Skeletal muscle cell (primary cell): ENCODE measurements at places on chromosomes 6 and 20.

- DNase-seq, result no peak
These were observed 8.6 kb downstream of the ULBP2 start for GRCh38 chr6:149950423-149950822.

DNA sequence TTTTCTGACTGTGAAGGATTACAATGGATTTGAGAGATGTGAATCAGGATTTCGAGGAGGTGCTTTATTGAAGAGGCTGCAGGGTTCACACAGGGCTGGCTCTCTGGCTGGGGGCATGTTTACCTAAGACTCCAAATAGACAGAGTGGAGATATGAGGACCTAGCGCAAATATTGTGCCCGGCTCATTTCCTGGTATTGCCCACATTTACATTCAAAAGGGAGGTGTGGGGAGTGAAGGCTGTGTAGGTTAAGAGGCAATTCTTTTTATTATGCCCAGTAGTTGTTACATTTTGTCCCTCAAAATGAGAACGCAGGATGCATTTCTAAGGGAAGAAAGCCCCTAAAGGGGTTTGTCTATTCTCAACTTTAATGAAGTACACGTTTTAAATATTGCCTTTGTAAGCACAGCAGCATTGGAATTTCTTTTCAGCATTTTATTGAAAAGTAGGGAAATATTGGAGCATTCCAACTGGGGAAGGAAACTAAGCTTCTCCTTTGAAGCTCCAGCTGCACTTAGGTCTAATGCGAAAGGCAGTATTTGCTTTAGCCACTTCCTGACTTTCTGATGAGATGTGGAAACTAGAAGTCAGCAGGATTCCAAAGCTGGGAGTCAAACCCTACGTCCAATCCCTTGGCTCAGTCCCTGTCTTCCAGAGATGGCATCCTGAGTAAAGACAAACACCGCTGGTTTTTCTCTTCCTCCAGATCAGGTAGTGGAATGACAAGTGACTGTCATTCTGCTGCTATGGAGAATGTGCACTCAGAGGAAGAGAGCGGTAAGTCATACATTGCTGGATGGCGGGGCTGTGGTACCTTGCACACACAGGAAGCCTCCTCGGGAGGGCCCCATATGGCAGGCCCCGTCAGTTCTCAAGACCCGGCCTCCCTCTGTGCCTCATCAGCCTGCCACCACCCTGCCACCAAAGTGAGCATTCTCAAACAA, 70.7 kb downstream of the MYB start:
- no peak for DNase-seq

DNA sequence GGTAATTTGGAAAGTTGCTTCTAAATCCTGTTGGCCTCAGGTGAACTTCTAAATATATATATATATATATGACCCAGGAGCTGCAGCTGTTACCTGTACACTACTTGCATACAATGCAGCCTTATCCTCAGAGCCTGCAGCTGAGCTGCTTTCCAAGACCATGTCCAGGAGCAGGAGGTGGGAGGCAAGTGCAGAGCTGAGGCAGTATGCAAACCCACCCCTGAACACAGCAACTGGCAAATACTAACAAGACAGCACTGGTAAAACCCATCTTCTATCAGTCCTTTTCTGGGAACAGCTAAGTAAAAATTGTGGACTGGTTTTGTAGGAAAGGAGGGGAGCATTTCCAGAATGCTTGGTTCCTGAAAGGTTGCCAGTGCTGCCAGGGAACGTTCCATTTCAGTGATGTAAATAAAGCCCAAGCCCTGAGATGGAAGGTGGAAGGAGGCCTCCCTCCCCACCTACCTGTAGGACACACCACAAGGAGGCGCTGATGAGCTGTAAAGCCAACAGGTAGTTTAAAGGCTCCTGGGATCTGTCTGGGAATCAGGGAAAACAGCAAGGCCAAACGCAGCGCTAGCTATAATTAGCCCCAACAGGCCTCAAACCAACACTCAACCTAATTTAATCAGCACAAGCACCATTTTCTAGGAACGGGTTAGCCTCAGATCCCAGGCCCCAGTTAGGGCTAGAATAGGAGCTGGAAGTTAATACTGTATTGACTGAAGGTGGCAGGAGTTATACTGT, 93.8 kb upstream of the MAP7 start:
- peak; percentile 41 for DNase-seq

GRCh38 chr6:118509009-118509617, 39.0 kb upstream of the PLN start:
- DNase-seq, result peak; percentile 7

- peak; percentile 83 for DNase-seq
These were observed 85.6 kb upstream of the CARMIL1 start for GRCh38 chr6:25193460-25194171.
